ENCODE measurements at places on chromosomes 2 and 18.
A peak's percentile ranks its signal among the peaks of the same experiment; 100 is the strongest.

GRCh38 chr2:217356781-217357180 lies 496.9 kb upstream of the TNP1 start:
- DNase-seq: no peak

DNA sequence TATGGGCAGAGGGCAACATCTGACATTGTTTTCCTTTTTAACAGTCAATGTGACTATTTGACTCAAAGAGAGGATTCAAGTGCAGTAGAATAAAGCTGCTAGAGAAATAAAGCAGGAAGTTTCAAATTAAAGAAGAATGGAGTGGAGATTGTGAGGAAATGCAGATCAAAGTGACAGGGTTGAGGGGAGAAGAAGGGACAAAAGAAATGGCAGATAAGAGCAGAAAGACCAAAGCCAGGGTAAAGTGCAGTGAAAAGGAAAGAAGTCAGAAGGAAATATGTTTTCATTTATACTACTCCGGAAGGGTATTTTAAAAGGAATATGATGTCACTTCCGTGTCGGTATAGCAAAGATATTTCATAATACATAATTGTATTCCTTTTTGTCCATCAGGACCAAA lies 297.5 kb upstream of the CRIM1 start:
- DNase-seq: no peak

GRCh38 chr2:72083751-72084583 lies 63.7 kb downstream of the CYP26B1 start:
- peak; percentile 7 for DNase-seq

GRCh38 chr18:73739098-73739497 lies 408.5 kb downstream of the FBXO15 start:
- DNase-seq: peak; percentile 47

DNA sequence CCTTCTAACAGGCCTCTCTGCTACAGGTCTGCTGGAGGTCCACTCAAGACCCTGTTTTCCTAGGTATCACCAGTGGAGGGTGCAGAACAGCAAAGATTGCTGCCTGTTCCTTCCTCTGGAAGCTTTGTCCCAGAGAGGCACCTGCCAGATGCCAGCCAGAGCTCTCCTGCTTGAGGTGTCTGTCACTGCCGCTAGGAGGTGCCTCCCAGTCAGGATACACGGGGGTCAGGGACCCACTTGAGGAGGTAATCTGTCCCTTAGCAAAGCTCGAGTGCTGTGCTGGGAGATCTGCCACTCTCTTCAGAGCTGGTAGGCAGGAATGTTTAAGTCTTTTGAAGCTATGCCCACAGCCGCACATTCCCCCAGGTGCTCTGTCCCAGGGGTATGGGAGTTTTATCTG lies 140.6 kb downstream of the BAZ2B start:
- DNase-seq: no peak

- no peak for DNase-seq
Measured at GRCh38 chr2:188414411-188414810, 122.7 kb downstream of the GULP1 start.

GRCh38 chr2:233469261-233470010 lies 97.1 kb downstream of the USP40 start:
- no peak for DNase-seq

DNA sequence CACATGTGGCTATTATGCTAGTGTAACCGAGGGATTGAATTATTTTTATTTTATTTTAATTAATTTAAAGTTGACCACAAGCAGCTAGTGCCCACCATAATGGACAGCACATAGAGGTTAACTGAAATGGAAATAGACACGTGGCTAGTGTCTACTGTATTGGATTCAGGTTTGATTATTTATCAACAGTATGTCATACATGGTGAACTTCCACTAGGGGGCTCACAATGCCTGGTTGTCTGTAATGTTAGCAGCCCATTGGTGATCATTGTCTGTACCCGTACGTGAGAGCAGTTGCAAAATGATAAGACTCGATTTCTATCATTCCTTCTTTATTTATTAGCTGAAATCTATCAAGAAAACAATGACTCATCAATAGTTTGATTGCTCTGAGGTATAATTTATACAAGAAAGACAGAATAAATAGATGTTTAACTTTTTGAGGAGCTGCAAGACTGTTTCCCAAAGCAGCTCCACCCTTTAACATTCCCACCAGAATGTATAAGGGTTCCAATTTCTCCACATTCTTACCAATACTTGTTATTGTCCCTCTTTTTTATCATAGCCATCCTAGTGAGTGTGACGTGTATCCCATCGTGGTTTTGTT lies 76.5 kb downstream of the CYBRD1 start:
- DNase-seq: peak; percentile 83

DNA sequence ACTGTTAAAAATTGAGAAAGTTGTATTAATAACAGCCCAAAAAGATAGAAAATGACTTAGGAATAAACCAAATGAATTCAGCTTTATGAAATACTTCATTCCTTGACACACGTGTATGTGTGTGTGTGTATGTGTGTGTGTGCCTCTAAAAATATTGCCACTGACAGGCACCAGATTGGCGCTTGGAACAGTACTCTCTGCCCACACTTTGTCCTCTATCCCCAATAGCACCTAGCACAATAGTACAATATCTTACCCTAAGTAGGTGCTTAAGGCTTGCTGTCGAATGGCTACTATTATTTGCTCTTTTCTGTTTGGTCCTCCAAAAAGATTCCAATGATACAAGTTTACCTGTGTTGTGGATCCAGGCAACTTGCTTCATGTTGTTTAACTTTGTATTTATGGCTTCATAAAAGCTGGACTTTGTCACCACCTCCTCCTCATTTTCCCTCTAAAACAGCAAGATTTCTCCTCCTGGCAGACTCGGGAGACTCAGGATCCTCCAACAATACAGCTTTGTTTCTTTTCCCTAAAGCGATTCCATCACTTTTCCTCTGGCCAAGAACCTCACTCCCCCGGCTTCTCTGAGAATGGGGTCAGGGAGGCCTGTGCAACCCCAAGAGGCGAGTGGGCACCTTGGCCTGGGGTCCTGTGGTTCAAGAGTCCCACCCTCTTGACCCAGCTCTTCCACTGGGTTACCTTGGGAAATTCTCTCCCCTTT lies 43.3 kb upstream of the LCLAT1 start:
- no peak for DNase-seq

DNA sequence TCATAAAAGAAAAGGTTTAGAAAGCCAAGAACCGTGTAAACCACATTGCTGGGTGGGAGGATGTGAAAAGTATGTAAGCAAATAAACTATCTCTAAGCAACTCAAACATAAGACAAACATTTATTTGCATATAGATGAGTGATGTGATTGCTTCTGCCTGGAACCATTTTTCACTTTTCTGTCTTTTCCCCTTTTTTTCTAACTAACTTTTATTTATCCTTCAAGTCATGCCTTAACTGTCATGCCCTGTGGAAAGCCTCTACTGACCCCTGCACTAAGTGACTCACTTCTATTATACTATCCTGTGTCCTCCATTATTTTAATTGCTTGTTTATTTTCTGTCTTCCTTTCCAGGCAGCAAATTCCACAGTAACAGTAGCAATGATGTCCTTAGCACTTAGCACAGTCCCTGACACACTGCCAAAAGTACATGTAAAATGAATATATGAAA lies 87.5 kb upstream of the CTAGE1 start:
- DNase-seq: no peak

GRCh38 chr2:18518116-18519111 lies 42.0 kb downstream of the RDH14 start:
- DNase-seq: peak; percentile 18

GRCh38 chr2:43174368-43174916 lies 52.0 kb downstream of the ZFP36L2 start:
- DNase-seq: no peak

DNA sequence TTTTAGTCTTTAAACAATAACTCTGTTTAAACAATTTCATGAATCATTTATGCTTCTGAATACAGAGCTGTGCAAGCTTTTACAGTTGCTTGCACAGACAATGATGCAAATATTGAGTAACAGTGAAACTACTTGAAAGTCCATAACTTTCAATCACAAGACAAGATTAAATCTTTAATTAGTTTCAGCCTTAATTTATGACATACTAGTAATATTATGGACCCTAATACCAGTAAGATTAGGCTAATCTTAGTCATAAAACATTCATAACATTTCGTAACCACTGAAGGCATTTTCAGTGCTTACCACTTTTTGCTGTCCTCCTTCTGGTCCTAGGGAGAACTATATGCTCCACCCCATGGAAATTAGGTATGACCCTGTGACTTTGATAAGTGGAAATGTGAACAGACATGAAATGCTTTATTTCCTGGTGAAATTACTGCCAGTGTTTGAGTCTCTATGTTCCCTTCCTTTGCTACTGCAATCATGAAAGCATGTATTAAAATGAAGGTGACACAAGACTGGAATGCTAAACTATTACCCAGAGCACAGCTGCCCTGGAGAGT lies 1.8 kb upstream of the COBLL1 start:
- peak; percentile 78 for DNase-seq

DNA sequence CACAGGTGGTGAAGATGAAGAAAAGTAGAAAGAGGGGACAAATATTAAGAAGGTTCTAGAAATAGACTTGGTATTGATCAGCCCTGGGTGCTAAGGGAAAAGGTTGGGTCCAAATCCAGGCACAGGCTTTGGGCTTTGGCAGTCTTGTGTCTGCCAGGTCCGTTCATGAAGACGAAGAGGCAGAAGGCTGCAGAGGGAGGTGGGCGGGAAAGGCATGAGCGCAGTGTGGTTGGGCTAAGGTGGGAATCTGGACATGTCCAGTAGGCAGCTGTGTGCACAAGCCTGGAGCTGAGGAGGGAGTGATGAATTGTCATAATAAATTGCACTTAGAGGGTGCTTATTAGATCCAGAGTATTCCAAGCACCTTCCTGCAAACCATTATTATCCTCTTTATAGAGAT lies 105.7 kb upstream of the TEX51 start:
- DNase-seq: no peak

GRCh38 chr2:164178835-164179465 lies 442.3 kb downstream of the GRB14 start:
- DNase-seq: peak; percentile 36

DNA sequence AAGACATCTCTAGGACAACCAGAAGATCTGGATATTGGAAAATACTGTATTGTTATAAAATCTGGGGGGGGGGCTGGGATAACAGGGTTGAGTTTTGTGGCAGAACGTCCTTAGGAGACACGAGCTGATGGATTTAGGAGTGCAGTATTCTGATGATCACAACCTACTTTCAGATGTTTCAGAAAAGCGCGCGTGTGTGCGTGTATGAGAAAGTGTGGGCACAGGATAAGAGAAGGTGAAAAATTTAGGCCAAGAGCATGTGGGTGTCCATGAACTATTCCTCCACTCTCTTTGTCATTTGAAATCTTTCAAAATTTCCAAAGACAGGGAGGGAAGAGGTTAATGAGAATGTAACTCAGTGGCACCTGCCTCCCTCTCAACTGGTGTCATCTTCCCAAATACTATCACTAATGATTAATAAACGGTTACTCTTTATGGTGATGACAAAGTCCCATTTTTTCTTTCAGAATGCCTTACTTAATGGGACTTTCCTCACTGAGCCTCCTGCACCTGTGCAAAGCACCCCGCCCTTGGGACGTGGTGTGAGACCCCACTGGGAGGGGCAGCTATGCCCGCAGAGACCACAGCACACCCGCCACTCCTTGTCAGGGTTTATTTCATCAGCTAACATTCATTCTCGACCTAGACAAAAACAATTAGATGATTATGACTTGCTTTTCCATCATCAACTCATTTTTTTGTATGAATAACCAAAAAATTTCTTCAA lies 53.6 kb downstream of the HS6ST1 start:
- no peak for DNase-seq

DNA sequence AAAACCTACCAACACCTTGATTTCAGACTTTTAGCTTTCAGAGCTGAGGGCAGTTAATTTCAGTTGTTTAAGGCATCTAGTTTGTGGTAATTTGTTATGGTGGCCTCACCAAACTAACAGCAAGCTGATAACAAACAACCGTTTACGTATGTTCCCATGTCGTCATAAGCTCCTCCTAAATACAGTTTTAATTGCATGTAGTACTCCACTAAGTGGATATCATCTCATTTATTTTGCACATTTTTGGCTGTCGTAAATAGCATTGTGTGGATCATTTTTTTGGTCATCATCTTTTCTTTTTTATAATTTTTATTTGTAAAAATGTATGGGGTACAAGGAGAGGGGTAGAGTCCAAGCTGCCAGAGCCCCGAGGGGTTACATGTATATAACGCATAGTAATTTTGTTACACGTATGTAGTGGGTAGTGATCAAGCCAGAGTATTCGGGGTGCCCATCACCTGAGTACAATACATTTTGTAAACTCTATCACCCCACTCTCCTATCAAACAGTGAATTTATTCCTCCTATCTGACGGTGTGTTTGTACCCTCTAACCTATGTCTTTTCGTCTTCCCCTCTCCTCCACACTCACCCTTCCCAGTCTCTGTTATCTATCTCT lies 89.2 kb upstream of the MYCN start:
- no peak for DNase-seq

DNA sequence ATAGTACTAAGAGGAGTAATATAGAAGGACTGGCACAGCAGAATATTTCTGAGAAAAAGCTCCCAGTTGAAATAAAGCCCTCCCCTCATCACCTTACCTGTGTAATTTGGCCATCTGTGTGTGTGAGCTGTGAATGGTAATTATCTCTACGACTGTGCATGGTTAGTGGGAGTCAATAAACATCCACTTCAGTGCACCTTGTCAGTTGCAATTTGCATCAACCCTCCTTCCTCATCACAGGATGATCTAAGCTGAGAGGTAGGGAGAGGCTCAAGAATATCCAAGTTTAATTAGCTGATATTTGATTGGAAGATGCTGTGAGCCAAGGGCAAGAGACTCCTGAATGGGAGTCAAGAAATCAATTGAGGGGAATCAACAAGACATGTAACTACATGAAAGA lies 694.9 kb upstream of the KLHL29 start:
- DNase-seq: no peak

DNA sequence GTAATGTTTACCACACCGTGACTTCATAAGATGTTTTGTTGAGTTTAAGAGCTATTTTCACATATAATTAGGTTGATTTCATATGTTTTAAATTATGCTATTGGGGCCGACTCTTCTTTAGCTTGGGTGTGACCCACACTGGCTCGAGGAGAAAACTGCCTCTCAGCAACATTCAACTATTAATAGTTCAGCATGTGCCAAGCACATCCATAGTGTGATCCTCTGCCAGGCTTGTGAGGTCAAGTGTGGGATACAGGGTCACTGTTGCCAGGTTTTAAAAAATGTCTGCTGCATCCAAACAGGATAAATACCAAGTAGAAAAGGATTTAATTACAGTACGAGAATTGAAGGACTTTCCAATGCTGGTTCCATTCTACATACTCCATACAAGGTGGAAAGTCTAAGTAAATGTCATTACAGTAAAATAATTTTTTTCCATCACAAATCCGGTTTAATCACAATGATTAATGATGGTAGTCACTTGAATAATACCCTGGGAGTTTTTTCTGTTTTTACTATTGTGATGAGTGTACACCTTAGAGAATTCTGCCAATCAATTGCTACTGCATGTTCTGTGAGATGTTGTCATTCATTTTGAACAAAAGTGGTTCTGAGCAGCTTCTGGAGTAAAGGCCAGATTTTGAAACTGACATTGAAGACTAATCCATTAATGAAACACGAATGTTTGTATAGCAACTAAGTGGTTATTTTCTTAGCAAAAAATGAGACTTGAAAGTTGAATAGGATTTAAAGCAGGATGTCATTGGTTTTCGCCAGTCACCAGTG lies 84.5 kb downstream of the ABI2 start:
- DNase-seq: no peak
